NCI-H1417 treated with DMSO at 0.1 percent for 48 hours (cell line): ENCODE measurements at places on chromosomes 5 and 9.

GRCh38 chr9:120946259-120946658 is 19.7 kb upstream of the TRAF1 start:
- no peak for DNase-seq

DNA sequence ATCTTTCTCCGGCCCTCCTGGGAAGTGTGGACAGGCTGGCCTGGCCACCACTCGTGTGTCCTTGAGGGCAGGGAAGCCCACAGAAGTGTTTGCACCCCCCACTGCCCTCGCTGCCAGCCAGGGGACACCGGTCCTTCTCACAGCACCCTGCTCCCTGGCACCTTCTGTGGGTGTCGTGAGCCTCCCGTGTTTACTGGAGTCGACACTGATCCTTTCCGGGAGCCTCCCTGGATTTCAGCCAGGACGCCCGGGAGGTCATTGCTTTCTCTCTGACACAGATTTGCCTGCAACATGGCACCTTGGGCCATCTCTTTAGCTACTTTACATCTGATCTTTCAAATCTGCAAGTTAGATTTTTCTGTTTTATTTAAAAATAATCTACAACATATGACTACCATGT is 120.4 kb upstream of the CACNA1B start:
- DNase-seq, result no peak

- DNase-seq, result no peak
Measured at GRCh38 chr9:74001382-74001781, 495.8 kb upstream of the RORB start.

DNA sequence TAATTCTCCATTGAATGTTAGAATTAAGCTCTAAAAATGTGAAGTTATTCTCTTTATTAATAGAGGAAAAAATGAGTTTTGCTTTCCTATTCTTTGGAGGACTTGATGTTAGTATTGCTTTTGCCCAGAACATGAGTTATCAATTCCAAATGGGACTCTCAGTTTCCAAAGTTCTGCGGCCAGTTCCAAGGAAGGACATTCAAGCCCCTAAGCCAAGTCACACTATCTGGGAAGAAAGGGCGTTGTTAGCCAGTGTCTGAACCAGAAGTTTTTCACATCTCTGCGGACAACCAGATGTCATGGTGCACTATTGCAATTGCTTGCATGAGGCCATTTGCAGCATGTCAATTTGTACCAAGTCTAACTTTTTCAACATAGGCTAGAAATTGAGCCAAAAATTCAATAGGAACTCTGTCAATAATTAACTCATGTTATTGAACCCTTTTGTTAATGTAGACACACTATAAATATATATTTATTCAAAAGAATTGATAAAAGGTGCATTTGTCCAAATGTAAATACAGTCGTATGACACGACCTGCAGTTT is 183.3 kb upstream of the PIK3R1 start:
- no peak for DNase-seq

DNA sequence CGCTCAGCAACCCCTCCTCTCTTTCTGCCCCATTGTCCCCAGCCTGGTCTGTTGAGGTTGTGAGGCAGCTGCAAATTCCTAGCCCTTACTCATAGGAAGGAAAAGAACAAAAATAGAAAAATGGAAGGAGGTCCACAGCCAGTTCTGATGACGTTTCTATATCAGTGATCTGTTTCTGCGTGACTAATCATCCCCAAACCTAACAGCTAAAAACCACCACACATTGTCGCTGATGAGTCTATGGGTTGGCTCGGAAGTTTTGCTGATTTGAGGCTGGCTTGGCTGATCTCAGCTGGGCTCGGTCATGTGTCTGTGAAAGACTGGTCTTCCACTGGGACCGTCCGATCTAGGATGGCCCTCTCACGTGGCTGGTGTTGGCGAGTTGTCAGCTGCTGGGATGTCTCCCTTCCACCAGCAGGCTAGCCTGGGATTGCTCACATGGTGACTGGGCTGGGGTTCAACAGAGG is 200.6 kb upstream of the ZNF618 start:
- no peak for DNase-seq

DNA sequence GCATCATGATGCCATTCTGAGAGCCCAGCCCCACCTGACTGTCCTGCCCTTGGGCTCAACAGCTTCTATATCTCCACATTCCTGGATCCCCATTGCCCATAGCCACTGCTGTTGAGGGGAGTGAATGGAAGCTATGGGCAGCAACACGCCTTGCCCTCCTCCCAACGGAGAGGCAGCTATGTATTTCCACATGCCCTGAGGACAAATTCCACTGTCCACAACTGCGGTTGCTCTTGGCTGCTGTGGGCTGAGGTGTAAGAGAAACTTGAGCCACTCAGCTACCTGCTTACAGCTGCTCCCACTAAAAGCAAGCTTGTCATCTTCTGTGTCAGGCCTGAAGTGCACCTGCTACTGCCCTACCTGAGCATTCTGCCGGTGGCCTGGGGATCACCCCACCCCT is 222.9 kb downstream of the PSAT1 start:
- no peak for DNase-seq

- DNase-seq, result no peak
Measured at GRCh38 chr9:99354104-99354503, 132.0 kb downstream of the SEC61B start.

- DNase-seq, result no peak
Measured at GRCh38 chr5:149605998-149606724, 24.9 kb downstream of the ARHGEF37 start.

- DNase-seq, result no peak
Measured at GRCh38 chr5:168104350-168104749, 187.1 kb upstream of the WWC1 start.
